ENCODE measurements at places on chromosomes 3 and 15.

GRCh38 chr3:20811631-20812030 lies 625.6 kb upstream of the SGO1 start:
- no peak for DNase-seq

DNA sequence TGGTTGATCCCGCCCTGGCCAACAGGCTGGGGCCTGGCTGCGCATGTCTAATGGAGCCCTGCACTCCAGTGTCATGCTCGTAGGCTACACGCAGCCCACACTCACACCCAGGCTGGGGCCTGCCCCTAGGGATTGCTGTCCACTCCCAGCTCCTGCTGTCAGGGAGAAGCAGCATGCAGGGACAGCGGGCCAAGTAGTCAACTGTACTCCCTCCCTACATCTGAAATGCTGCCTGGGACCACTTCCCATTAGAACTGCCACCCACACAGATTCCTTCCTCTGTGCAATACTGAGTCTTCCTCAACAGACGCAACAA lies 16.1 kb downstream of the ALS2CL start:
- no peak for DNase-seq

GRCh38 chr3:193872265-193872753 lies 263.6 kb upstream of the HES1 start:
- no peak for DNase-seq

- DNase-seq = peak; percentile 59
These were observed 16.1 kb upstream of the CACNA2D2 start for GRCh38 chr3:50519471-50520089.

DNA sequence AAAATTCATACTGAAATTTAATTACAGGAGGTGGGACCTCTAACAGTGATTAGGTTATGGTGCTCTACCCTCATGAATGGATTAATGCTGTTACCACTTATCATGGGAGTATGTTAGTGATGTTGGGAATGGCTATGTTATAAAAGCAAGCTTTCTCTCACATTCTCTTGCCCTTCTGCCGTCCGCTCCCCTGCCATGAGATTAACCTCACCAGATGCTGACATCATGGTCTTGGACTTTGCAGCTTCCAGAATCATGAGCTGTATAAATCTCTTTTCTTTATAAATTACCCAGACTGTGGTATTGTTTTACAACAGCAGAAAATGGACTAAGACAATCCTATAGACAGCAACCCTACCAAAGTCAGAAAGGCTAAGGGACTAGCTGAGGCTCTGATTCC lies 884.8 kb downstream of the FHIT start:
- DNase-seq = no peak

- no peak for DNase-seq
These were observed 519.2 kb upstream of the AGTR1 start for GRCh38 chr3:148178503-148178902.

- no peak for DNase-seq
These were observed 5.2 kb downstream of the GOLIM4 start for GRCh38 chr3:168090306-168091085.

DNA sequence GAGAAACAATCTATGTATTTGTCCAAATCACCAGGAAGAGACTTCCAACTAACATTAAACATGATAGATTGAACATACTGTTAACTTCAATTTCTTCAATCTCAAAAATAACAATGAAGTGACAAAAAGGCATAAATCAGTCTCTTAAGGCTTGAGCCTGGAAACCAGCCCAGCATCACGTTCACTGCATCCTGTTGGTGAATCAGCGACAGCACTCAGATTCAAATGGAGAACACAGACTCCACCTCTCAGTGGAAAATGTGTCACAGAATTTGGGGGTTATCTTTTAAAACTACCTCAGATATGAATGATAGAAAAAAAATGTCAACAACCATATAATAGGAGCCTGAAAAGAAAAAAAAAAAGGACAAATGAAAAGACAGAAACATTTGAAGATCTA lies 212.0 kb downstream of the MINAR1 start:
- no peak for DNase-seq

GRCh38 chr3:193292386-193292785 lies 51.4 kb downstream of the PLAAT1 start:
- no peak for DNase-seq

DNA sequence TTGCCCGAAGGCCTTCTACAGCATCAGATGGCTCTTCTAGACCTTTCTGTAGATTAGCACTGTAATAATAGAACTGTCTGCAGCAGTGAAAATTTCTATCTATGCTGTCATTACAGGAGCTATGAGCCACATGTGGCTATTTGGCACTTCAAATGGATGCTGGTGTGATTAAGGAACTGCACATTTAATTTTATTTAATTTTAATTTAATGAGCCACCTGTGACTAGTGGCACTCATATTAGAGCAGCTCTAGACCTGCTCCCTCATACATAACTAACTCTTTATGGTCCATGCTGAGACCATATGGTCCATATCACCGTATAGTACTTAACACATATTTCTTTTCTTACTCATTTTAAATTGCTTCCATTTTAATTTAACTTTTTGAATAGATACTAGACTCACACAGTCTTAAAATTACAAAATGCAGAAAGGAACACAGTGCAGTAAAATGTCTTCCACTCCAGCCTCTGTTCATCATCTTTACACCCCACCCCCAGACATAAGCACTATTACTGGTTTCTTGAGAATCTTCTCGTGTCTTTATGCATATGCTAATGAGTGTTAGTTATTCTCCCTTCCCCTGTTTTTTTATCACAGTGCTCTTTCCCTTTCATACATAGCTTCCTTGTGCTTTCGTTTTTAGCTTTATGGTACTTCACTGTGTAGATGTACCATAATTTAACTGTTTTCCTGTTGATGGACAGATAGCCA lies 9.6 kb downstream of the LSM3 start:
- DNase-seq = no peak

GRCh38 chr3:46500656-46501635 lies 3.2 kb downstream of the RTP3 start:
- DNase-seq = no peak

DNA sequence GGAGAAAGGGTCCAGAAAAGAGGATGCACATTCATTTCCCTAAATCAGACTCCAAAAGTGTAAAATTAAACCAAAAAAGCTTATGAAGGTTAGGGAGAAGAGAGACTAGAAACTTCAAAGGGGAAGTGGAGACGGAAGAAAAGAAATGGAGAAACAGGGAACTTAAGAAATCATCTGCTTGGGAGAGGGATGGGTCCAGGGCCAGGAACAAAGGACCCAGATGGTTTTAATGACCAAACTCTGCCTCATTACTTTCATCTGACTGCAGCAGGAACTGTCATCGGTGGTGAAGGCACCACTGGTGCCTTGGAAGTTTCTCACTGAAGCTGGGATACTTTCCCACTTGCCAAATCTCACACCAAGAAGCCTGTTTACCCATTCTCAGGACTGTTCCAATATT lies 70.5 kb upstream of the SLC4A7 start:
- no peak for DNase-seq

GRCh38 chr3:119783883-119784282 lies 2.0 kb downstream of the NR1I2 start:
- no peak for DNase-seq

DNA sequence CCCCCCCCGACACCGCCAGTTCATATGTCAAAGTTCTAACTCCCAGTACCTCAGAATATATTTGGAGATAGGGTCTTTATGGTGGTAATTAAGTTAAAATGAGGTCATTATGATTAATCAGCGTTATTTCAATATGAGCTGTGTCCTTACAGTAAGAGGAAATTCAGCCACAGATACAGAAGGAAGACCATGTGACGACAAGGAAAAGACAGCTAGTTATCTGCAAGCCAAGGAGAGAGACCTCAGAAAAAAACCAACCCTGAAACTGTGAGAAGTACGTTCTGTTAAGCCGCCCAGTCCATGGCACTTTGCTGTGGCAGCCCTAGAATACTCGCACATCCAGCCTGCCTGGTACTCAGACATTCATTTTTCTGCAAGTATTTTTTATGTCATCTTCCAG lies 62.3 kb upstream of the ARL8B start:
- DNase-seq = no peak

DNA sequence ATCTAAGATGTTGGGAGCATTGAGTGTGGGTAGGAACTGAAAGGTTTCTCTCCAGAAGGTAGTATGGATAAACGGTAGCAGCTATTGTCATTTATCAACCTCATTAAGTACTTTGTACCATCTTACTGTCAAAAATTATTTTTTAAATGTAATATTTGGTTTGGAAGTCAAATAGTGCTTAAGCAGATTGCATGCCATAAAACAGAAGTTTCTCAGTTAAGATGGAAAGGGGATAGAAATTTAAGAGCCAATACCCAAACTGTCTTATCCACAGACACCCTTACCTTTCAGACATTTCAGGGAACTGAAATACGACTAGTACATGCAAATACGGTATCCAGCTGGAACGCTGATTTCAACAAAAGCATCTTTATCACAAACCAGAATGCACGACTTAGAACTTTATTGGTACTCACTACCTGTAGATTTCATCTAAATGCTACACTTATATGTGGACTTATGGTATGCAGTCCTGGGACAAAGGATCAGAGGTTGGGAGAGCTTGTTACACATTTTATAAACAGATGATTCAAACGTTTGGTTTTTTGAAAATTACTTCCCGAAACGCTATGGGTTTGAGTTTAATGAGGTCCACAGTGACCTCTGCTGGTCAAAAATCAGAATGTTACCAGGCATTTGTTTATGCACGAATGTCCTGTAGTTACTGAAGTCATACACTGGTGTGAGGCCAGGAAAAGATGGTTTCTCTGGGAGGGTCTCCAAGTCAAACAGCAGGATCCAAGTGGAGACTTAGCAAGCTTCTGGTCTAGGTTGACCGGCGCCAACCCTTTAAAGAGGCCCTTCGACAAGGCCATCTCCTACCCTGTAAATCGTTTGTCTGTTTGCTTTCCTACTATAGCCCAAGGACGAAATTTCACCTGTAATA lies 45.7 kb upstream of the DUT start:
- DNase-seq = peak; percentile 1

- peak; percentile 83 for DNase-seq
These were observed 3.2 kb downstream of the ZDHHC19 start for GRCh38 chr3:196207833-196208607.

DNA sequence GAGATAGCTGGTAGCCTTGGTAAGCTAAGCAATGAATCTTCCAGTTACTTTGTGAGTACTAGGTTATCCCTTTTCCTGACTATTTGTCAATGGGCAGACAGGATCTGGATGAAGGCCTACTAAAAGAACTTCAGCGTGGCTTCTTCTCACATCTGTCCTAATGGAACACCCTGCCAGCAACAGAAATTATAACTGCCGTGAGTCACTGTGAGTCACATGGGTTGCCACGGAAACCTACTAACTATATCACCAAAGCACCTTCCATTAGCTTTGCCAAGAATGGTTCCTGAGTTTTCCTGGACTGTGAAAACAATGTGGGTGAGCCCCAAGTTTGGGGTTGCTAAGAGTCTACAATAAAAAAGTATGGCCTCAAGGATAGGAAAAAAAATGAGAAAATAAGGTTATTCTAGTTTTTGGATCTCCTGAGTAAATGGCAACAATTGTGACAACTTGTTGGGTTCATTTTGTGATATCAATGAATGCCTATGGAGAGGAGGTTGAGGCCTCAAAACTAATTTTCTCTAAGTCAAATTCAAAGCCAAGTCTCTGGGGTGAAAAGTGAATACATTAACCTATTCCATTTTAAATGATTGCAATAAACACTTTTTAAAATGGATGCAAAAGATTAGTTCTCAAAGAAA lies 195.1 kb upstream of the ICE2 start:
- DNase-seq = no peak

DNA sequence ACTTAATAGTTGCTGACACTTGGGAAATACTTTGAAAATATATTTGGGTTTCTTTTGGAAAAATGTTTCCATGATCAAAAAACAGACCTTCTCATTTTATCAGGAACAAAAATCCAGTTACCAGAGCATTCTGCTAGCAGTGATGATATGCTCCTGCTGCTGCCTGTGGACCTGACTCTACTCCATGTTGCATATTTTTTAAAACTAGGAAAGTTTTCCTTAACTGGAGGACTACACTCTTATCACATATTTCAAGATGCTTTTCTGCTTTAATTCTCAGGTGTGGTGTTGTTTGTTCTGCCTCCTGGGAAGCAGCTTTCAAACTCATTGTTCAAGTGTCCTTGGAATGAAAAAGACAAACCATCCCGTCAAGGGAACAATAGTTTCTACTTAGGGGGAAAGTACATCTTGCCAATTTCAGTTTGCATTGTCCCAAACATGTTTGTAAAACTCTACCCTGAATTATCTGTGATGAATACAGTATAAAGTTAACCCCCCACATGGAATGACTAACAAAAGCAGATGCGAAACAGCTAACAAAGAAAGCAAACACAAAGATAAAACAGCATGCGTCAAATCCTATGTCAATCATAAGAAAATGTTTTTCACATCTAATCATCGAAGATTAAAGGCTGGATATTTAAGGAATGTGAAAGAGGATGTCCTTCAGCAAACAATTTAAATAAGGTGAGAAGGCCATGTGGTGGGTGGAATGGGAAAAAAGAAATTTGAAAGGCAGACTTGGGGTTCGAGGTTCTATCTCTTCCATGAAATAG lies 40.1 kb upstream of the PSMD6 start:
- DNase-seq = no peak

DNA sequence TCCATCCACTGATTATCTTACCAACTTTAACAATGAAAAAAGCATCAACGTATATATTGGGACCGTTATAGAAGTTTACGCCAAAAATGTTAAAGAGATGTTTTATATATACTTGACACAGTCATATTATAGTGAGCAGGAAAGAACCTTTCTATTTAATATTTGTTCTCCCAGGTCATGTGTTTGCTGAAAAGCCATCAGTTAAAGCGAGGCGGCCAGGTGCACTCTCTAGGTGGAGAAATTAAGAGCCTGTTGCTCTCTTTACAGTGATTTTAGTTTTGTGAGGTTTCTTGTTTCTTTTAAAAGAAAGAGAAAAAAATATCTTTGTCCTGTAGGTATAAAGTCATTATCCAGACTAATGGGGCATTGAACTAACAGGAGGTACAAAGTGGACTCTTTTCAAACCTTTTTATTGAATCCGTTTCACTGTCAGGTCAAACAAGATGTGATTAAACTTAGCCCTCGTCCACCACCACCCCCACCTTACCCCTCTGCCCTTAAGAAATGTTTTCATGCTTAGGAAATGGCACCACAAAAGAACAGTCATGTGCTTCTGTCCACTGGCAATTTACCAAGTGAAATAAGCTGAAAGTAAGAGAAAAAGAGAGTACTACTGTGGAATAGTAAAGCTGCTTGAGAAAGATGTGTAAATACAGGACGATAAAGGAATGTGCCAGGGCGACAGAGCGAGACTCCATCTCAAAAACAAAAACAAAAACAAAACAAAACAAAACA lies 279.9 kb downstream of the PTPRG start:
- DNase-seq = no peak

GRCh38 chr3:83131236-83131635 lies 1369.8 kb upstream of the GBE1 start:
- DNase-seq = no peak

GRCh38 chr3:21466476-21466875 lies 284.5 kb downstream of the ZNF385D start:
- no peak for DNase-seq

- no peak for DNase-seq
These were observed 172.9 kb upstream of the TBC1D5 start for GRCh38 chr3:17915341-17915740.
